ENCODE measurements at places on chromosomes 3 and 15. TPM values are rescaled to one million over a fixed set of nuclear protein-coding genes. Genes with fewer than 3 reads are reported as not detected.
A peak's percentile ranks its signal among the peaks of the same experiment; 100 is the strongest.

DNA sequence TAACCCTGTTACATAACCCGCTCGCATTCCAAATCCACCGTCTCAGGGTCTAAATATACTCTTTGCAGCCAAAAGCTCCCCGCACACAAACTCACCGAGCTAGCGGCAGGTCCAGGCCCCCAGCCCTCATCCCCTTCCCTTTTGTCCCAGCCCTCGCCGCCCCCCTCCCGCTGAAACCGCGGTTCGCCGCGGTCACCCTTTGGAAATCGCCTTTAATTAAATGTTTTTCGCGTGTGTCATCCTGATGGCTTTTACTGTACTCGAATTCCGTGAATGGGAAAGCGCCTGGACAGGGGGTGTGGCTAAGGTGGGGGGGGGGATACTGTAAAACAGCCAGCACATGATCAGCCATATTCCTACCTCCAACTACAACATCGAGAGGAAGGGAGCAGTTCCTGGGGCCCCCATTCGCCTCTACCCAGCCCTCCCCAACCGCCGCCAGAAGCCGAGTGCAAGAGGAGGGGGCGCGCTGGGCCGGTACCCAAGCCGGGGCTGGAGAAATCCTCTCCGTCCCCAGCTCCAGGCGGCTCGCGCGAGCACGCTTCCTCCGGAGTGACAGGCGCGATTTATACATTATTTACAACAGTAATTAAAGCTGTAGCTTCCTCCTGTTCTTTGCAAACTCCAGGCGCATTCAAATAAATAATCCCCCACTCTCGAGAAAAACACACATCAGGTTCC, 1.7 kb downstream of the RORA start:
- H3K4me3 ChIP-seq, result peak overlapping the region; percentile 96
- peak; percentile 34 for DNase-seq
- peak overlapping the region; percentile 67 for H3K27ac ChIP-seq
- peaks cover 43% of the 10 kb centered on the region for H3K4me1 ChIP-seq

DNA sequence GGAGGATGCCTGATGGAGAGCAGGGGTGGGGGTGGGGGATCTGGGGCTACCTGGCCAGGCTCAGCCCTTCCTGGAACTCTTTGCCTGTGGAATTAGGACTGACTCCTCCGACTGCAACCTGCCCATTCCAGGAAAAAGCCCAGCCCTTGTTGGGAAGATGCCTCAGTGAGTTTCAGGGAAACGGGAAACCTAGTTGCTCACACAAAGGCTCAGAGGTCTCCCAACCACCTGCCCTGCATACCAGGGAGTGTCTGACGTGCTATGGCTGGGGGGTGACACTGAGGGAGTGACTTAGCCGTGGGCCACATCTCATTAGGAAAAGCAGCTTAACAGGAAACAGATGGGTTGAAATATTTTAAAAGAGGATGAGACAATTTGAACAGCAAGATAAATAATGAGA, 27.9 kb downstream of the CYP8B1 start:
- H3K4me1 ChIP-seq, result peaks cover 50% of the 10 kb centered on the region
- peak; percentile 26 for DNase-seq
- H3K27ac ChIP-seq, result peak overlapping the region; percentile 94
- H3K4me3 ChIP-seq, result peak overlapping the region; percentile 6
- H3K36me3 ChIP-seq, result no peaks in the 10 kb centered on the region

The ANKRD34C gene
- total RNA-seq, result not detected

DNA sequence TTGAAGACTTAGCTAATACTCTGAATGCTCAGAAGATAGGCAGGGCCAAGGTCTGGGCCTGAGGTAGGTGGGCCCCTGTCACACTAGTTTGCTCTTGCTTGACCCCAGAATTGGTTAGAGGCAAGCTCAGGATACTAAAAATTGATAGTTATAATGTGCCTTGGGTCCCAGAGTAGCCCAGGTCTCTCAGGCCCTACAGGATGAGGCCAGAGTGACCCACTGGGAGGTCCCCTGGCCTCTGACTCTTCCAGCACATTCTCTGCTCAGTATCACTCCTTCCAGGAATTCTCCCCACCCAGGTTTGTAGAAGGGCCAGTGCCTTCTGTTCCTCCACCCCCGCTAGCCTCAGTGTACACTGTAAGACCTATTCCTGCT, 667 bp upstream of the KLHDC8B start:
- peaks cover 5% of the 10 kb centered on the region for H3K27me3 ChIP-seq
- peak overlapping the region; percentile 79 for H3K4me3 ChIP-seq
- H3K36me3 ChIP-seq, result peaks cover 5% of the 10 kb centered on the region
- H3K27ac ChIP-seq, result peak overlapping the region; percentile 38
- peaks cover 7% of the 10 kb centered on the region for H3K4me1 ChIP-seq

DNA sequence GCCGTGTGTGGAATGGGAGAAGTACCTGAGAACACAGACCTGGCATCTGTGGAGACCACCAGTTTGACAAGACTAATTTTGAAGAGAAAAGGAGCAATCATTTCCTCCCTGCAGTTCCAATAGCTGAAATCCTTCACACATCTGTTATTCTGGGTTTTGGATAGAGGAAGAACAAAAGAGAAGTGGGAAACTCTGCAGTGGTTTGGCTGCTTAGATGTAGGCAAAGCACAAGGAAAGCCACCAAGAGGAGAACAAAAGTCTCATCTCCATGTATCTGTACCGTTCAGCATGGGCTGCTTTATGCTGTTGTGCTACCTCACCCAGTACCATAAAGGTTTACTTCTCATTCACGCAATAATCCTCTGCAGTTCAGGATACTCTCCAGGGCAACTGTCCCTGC, 153.1 kb upstream of the COL8A1 start:
- H3K36me3 ChIP-seq, result peaks cover 6% of the 10 kb centered on the region
- no peak for DNase-seq
- no peaks in the 10 kb centered on the region for H3K27me3 ChIP-seq
- H3K4me3 ChIP-seq, result no peak overlapping the region

DNA sequence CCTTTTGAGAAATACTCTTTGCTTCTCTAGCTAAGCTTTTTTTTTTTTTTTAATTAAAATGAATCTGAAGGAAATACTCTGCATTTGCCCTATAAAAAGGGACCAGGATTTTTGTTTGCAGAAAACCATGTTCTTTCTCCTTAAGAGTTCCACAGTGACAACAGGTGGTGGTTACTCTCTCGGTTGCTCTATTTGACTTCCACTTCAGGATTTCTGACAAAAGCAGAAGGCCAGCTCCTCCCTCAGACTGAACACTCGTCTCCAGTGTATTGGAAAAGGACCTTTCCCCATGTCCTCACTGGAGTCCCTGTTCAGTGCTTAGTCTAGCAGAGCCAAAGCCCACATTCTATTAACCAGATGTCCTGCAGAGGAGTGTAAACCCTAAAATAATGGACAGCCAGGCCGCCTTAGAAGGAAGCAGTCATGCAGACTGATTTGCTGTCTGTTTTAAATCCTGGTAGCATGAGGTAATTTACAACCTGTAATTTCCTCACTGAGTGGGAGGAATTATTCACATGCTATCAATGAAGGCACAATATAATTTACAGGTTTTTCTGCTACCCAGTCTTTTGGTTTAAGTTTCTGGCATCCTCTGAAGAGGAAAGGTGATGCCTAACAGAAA, 599.3 kb downstream of the PYDC2 start:
- no peaks in the 10 kb centered on the region for H3K27me3 ChIP-seq
- DNase-seq, result no peak
- no peaks in the 10 kb centered on the region for H3K36me3 ChIP-seq
- H3K4me1 ChIP-seq, result no peaks in the 10 kb centered on the region

GRCh38 chr3:30347679-30348216, 258.7 kb upstream of the TGFBR2 start:
- DNase-seq, result no peak
- no peaks in the 10 kb centered on the region for H3K36me3 ChIP-seq
- peaks cover 70% of the 10 kb centered on the region for H3K4me1 ChIP-seq
- H3K27ac ChIP-seq, result peak overlapping the region; percentile 85
- H3K27me3 ChIP-seq, result no peaks in the 10 kb centered on the region

GRCh38 chr3:66816090-66816761, 181.9 kb upstream of the KBTBD8 start:
- no peak overlapping the region for H3K27ac ChIP-seq
- H3K36me3 ChIP-seq, result no peaks in the 10 kb centered on the region
- H3K4me1 ChIP-seq, result peaks cover 8% of the 10 kb centered on the region
- H3K27me3 ChIP-seq, result peaks cover under 1% of the 10 kb centered on the region
- no peak for DNase-seq
- no peak overlapping the region for H3K4me3 ChIP-seq

DNA sequence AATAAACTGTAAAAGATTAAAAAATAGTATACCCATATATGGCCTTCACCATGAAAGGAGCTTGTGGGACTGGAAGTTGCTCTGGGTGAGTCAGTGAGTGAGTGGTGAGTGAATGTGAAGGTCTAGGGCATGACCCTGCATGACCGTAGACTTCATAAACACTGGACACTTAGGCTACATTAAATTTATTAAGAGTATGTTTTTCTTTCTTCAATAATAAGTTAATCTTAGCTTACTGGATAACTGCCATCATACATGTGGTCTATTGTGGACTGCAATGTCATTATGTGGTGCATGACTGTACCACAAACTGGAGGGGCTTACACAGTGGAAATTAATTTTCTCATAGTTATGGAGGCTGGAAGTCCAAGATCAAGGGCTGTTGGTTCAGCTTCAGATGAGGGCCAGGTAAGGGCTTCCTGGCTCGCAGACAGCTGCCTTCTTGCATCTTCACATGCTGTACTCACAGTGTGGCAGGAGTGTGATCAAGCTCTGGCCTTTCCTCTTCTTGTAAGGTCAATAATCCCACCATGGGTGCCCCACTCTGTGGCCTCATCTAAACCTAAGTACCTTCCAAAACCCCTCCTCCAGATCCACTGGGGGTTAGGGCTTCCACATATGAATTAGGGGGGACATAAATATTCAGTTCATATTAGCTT, 40.8 kb upstream of the PRR23E start:
- H3K27me3 ChIP-seq, result no peaks in the 10 kb centered on the region
- no peak overlapping the region for H3K27ac ChIP-seq
- no peak overlapping the region for H3K4me3 ChIP-seq
- H3K36me3 ChIP-seq, result no peaks in the 10 kb centered on the region
- H3K4me1 ChIP-seq, result no peaks in the 10 kb centered on the region

GRCh38 chr15:58182460-58183163, 44.4 kb downstream of the AQP9 start:
- no peaks in the 10 kb centered on the region for H3K27me3 ChIP-seq
- no peaks in the 10 kb centered on the region for H3K36me3 ChIP-seq
- peak; percentile 62 for DNase-seq
- no peak overlapping the region for H3K27ac ChIP-seq

- no peak for DNase-seq
- H3K36me3 ChIP-seq, result no peaks in the 10 kb centered on the region
- no peak overlapping the region for H3K4me3 ChIP-seq
- H3K27ac ChIP-seq, result no peak overlapping the region
- no peaks in the 10 kb centered on the region for H3K4me1 ChIP-seq
Measured at GRCh38 chr3:59677747-59678702, 628.2 kb upstream of the CFAP20DC start.

DNA sequence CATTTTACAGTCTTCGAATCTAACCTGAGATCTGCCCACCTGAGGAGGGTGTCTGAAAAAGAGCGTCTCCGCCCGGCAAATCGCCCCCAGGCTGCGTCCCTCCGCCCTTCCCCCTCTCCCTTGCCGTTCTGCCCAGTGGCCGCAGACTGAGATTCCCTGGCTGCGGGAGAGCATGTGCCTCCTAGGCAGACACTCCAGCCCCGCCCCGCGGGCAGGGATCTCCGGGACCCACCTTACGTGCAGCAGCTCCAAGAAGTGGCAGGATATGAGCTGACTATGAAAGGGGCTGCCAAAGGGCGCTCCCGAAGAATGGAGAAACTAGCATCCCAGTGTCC, 2.7 kb upstream of the WNT5A start:
- DNase-seq, result peak; percentile 46
- peak overlapping the region; percentile 90 for H3K4me3 ChIP-seq
- peaks cover 37% of the 10 kb centered on the region for H3K4me1 ChIP-seq
- peaks cover 1% of the 10 kb centered on the region for H3K36me3 ChIP-seq
- no peak overlapping the region for H3K27ac ChIP-seq

The ALS2CL gene
- total RNA-seq, result 5.6 TPM

- no peak overlapping the region for H3K4me3 ChIP-seq
- no peak overlapping the region for H3K27ac ChIP-seq
- no peak for DNase-seq
Measured at GRCh38 chr3:160874736-160875135, 118.7 kb downstream of the PPM1L start.

DNA sequence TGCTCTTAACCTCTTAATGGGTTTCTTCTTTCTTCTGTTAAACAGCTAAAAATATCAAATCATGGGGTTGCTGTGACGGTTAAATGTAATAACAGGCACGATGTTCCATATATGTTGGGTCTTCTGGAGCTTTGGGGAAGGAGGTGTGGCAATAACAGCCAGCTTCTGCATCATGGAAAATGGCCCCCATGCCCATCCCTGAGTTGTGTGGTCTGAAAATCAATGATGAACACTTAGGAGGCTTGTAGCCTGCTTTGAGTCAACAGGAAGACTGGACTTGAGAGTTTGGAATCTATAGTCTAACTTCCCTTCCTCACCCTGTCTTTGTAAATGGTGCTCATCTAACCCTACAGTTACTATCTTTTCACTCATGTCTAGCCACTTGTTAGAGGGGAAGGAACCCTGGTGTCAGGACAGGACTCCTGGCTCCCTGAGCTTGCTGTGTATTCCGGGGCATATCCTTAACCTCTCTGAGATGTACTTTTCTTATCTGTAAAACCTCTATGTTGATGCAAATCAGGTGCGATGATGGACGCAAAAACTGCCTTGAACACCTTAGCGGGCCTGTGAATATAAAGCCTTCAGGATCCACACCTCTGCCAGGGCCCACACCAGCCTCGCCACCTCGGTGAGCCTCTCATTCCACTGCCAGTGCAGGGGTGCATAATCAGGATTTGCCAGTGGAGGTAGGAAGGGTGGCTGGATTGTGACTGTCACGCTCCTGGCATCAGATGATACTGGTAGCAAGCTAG, 27.5 kb downstream of the SMAD3 start:
- no peaks in the 10 kb centered on the region for H3K27me3 ChIP-seq
- H3K4me3 ChIP-seq, result no peak overlapping the region
- DNase-seq, result no peak
- no peak overlapping the region for H3K27ac ChIP-seq

- no peaks in the 10 kb centered on the region for H3K36me3 ChIP-seq
- H3K4me1 ChIP-seq, result peaks cover 38% of the 10 kb centered on the region
- no peak overlapping the region for H3K4me3 ChIP-seq
- H3K27ac ChIP-seq, result no peak overlapping the region
Measured at GRCh38 chr3:40179016-40179415, 130.5 kb upstream of the EIF1B start.

The GPR15 gene
- not detected for total RNA-seq

DNA sequence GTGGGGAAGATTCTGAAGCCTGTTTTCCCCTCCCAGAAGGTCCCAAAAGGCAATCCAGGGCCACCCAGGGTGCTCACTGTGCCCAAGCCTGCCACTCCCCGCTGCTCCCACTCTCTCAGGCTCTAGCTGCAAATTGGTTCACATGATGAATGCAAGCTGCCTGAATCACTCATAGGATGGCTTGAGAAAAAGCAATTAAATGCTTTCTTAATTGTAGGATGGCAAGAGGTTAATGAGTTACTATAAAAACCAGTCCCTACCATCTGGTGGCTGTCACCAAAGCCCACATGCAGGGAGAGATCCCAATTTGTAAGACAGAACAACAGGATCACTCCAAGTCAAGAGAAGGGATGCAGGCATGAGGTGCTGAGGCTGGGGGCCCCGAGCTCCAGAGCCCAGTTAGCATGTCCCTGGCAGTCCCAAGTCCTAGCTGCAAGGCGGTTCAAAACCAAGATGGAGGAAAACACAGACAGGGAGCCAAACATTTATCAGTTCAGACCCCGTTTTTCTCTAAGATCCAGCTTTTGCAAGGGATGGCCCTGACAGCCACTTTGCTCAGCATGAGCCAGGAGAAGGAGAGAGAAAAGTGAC, 207.1 kb downstream of the UACA start:
- no peaks in the 10 kb centered on the region for H3K4me1 ChIP-seq
- H3K27ac ChIP-seq, result no peak overlapping the region
- DNase-seq, result no peak
- H3K36me3 ChIP-seq, result no peaks in the 10 kb centered on the region
- no peak overlapping the region for H3K4me3 ChIP-seq

All from endothelial cell (in vitro differentiated cells).